ENCODE measurements at places on chromosomes 4 and X. TPM values are rescaled to one million over a fixed set of nuclear protein-coding genes. Genes with fewer than 3 reads are reported as not detected.

DNA sequence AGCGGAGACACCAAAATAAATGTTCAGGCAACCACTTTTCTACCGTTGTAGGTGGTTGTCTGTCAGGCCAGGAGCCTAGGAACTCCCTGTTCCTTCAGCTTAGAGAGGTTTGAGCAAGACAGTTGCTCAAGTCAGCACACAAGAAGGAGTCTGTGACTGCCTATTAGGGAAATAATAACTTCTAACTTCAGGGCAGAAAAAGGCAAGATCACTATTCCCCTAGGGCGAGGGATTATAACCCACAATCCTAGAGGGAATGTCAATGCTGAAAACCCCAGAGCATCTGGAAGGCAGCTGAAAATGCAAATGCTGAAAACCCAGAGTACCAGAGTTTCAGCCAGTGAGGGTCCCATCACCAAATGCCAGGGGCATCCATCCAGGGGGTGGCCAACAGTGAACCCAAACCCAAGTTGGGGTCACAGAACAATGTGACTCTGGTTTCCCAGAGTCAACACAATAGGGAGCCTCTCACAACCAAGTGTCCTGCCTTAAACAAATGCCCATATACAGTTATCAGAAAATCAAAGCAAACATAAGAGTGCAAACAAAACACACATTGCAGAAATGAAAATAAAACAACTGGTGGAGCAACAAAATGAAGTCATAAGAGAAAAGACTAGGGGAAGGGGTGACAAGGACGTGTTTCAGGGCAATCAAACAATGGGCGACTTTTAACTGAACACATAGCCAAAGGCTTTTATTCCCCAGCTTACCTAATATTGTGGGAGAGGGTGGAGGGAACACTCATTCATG, 27.6 kb downstream of the MORF4L2 start:
- no peak for DNase-seq

GRCh38 chrX:110665223-110666002, 130.2 kb downstream of the CHRDL1 start:
- DNase-seq: peak; percentile 57

DNA sequence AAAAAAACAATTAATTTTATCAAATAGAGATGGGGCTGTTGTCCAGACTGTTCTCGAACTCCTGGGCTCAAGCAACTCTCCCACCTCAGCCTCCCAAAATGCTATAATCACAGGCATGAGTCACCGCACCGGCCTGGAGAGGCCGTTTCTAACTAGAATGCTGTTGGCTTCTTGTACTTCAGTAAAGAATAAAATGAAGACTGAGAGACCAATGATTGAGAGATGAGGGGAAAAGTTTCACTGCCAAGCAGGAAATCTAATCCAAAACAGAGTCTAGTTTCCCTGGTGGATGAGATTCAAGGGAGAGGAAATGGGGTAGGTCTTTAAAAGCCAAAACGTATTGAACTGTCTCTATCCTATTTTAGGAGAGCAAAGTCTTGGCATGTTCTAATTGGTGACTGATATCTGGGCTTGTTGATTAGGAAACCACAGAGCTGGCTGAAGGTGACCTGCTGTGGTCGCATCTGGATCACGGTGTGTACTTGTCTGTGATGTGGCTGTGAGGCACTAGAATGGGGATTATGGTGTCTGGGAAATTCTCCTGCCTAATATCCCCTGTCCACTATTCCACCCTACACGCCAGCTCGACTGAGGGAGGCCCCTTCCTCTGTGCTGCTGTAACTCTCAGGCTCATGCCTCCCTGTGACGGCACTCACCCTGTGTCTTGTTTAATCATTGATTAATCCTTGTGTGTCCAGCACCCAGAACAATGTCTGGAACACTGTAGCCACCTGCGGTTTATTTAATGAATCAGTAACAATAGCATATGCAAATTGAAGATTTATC, 15.0 kb upstream of the TRIM2 start:
- DNase-seq: peak; percentile 68

DNA sequence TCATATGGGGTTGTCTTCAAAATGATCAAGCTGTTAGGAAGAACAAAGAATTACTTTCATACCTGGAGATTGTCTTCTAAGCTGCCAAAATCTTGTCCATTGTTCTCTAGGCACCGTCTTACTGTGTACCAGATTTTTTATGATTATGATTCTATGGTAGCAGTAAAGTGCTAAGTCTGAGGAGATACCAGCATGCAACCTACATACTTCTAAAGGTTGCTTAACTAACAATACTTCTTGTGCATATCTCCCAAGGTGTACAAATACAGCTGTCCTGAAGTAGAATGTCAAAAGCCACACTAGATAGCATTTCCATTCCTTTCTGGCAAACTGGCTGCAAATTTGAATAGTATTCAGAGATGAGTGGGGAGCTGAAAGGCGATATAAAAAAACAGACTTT, 62.6 kb upstream of the FBXW7 start:
- no peak for DNase-seq

DNA sequence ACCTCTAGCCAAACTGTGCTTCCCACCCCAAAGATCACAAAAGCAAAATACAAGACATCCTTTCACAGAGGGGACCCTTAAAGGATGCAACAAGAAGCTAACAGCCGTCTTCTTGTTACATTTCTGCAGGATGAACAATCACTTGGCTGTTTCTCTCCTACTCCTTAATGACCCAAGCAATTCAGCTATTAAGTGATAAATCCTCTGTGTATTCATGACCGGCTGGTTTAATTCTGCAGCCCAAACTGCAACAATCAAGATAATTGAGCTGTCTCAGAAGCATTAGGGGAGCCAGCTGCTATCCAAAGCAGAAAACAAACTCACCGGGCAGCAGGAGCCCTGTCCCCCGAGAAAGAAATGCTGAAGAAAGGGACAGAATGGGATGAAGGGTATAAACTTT, 85.9 kb upstream of the ACSL4 start:
- no peak for DNase-seq

DNA sequence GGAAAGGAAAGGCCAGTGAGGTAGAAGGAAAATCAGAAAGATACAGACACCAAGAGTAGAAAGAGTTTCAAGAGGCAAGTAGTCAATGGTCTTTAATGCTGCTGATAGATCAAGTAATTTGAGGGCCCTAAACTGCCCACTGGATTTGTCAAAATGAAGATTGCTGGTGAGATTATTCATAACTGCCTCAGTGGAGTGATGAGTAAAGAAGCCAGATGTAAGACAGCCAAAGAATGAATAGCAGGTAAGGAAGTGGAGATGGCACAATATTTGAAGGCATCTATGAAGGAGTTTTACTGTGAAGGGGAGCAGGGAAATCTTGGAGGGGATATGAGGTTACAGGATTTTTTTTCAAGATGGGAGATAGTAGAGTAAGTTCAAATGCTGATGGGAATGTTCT, 39.8 kb upstream of the BRS3 start:
- DNase-seq: no peak

DNA sequence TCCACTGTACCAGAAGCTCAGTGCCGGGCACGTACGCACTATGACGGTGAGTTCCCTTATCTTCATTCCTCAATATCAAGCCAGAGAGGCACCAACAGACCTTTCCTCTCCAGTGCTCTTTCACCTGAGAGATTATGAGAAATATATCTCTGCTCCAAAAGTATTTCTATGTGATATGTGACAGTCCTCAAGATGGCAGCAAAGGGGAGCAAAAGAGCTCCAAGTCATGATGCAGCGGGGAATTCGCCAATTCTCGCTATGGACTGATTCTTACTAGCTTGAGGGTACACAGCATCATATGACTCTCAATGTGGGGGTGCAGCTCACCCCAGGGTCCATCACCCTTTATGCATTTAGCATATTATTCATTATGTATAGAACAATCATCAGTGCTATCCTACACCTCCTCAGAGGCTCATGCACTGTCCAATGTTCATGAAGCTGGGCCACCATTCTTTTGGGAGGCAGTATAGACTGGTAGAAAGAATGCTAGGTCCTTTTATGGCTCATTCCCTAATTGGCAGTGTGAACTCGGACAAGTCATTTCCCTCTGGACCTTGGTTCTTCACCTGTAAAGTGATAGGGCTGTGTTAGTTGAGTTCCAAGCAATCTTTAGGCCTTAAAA, 12.8 kb upstream of the IQSEC2 start:
- DNase-seq: no peak

- no peak for DNase-seq
These were observed 14.8 kb upstream of the PPARGC1A start for GRCh38 chr4:23904639-23905071.

GRCh38 chr4:173508386-173509035, 21.5 kb downstream of the HAND2 start:
- no peak for DNase-seq

GRCh38 chr4:64251781-64252180, 157.5 kb downstream of the TECRL start:
- no peak for DNase-seq

- DNase-seq: peak; percentile 85
These were observed 16.3 kb downstream of the TAF9B start for GRCh38 chrX:78123190-78123589.

GRCh38 chr4:31803526-31804195, 1083.5 kb downstream of the PCDH7 start:
- DNase-seq: no peak

GRCh38 chrX:112513154-112513553, 166.6 kb downstream of the LHFPL1 start:
- peak; percentile 77 for DNase-seq

DNA sequence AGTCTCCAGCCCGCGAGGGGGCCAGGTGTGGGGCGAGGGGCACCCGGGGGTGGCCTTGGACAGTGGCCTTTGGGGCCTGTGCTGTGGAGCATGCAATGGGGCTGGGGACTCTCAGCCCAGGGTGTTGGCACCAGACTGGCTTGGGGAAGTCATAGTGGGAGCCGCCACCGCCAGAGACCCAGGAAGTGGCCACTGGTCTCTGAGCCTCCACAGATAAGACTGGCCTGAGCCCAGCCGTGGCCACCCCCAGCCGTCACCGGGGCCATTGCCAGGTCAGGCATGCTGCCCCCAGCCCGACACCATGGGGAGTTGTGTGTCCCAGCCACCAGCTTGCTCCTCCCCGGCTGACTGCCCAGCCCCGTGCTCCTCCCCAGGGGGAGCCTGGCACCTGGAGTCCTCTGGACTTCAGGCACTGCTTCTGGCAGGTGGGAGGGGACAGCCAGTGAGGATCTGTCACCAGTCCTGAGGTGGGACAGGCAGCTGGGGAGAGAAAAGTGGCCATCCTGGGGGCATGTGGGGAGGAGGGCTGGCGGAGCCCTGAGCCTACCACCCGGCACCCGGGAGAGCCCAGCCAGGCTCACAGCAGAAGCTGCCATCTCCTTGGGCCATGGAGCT, 32.5 kb downstream of the TACC3 start:
- DNase-seq: no peak

DNA sequence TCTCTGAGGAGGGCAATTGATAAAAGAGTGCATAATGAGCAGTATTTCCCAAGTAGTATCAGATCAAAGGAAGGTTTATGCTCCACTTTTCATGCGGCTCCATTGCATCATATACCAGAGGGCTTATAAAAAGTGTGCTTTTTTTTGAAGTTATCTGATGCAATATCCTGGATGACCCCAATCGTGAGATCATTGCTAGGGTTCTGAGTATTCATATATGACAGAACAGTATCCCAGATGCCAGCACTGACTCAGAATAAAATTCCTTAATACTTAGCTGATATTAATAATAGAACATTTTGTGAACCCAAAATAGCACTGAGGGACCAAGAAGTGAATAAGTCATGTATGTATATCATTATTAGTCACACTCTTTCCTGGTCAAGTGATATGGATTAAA, 945.5 kb upstream of the AGA start:
- peak; percentile 0 for DNase-seq

GPR143 gene
- not detected for total RNA-seq

SPANXD gene
- total RNA-seq: 210 TPM

PAGE2 gene
- total RNA-seq: not detected

P2RY10 gene
- total RNA-seq: not detected

TRAPPC2 gene
- 21.9 TPM for total RNA-seq

NUDT11 gene
- 4.1 TPM for total RNA-seq

MAGEA12 gene
- total RNA-seq: 15.5 TPM
